ENCODE measurements at places on chromosomes 2 and 18.

- no peak for DNase-seq
These were observed 259.0 kb downstream of the PHLPP1 start for GRCh38 chr18:62974388-62974787.

DNA sequence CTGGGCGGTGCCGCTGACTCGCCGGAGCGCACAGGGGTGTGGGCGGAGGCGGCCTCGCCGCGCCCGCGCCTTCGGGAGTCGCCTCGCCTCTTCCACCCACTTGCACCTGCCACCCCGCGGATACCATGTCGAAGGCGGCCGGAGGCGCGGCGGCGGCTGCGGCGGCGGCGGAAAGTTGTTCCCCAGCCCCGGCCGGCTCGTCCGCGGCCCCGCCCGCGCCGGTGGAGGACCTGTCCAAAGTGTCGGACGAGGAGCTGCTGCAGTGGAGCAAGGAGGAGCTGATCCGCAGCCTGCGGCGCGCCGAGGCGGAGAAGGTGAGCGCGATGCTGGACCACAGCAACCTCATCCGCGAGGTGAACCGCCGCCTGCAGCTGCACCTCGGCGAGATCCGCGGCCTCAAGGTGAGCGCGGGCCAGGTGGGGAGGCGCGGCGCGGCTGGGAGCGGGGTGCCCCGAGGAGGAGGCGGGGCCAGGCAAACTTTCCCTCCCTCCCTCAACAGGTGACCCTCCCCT lies 766 bp downstream of the CCDC85A start:
- peak; percentile 49 for DNase-seq

DNA sequence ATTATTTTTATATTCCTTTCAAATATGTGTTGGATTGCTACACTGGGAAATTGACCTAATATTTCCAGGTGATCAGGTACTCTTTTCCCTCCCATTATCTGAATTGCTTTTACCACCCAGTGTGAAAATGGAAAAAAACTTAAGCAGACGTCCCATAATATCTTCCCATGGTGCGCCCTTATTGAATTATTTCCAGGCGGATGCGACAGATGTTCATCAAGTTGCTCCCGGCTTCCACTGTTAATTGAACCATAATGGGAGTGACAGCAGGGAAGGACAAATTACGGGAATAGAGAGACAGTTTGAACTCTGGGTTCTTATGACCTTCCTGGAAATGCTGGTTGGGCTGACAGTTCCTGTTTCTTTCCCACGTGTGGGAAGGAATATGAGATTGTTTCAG lies 93.3 kb downstream of the THSD7B start:
- no peak for DNase-seq

GRCh38 chr2:111652038-111652437 lies 232.0 kb downstream of the ANAPC1 start:
- no peak for DNase-seq

- no peak for DNase-seq
These were observed 1.3 kb upstream of the EIF2AK3 start for GRCh38 chr2:88628571-88628939.

DNA sequence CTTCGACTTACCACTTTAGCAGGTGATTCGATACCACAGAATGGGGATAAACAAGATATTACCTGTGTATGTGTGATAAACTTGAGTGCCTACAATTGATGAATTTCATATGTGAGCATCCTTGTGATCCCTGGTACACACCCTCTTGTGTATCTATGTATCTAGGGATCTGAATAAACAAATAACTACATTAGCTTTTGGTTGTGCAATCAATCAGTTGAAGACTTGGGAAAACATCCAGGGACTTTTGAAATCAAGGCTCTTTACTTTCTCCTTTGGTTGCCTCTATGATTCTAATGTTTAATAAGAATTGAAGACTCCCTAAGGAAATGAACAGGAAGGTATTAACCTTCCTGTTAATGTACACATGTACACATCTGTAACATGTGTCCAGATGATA lies 97.3 kb upstream of the DCC start:
- no peak for DNase-seq

DNA sequence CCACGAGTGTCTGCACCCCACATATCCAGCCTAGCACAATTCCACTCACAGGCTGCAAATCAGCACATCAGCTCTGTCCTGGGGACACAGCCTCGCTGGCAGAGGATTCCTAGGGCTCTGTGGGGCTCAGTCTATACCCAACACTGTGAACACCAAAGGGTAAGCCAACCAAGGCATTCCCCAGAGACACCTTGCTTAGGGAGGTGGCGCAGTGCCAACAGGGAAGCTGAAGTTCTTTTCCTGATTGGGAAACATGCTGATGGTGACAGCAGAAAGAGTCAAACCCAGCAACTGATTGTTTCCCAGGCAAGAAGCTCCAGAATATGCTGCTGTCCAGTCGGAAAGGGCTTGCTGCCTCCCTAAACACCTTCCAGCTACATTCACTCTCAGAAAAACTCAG lies 55.8 kb downstream of the TTC32 start:
- no peak for DNase-seq

DNA sequence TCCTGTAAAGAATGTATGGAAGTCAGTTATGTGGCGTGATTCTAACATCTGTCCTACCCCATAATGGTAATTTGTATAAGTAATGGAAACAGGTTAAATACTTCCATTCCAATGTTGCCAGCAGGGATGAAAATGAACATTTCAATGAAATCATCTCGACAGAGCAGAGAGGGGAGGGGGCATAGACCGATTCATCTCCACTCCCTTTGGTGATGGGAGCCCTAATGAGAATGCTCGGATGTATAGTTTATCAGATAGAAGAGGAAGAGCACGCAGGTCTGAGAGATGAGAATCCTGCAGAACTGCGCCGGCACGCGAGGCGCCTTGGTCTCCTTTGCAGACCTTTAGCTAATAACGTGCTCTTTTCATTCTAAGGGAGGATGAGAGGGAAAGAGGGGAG lies 61.4 kb downstream of the TSHZ1 start:
- no peak for DNase-seq

DNA sequence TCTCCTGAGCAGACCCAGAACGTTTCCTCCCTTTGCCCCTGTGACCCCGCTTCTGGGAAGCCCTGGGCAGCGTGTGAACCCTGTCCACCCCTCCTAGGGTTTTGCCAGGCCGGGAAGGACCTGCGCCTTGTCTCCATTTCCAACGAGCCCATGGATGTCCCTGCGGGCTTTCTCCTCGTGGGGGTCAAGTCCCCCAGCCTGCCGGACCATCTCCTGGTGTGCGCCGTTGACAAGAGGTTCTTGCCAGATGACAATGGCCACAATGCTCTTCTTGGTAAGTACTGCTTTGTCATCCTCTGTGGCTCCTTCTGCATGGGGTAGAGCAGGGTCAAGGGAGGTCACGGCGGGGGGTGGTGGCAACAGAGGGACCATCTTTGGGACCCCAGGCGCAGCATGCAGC lies 32.5 kb downstream of the GREB1 start:
- no peak for DNase-seq

- DNase-seq = peak; percentile 100
These were observed 62.0 kb upstream of the SLC35F5 start for GRCh38 chr2:113818382-113818951.

DNA sequence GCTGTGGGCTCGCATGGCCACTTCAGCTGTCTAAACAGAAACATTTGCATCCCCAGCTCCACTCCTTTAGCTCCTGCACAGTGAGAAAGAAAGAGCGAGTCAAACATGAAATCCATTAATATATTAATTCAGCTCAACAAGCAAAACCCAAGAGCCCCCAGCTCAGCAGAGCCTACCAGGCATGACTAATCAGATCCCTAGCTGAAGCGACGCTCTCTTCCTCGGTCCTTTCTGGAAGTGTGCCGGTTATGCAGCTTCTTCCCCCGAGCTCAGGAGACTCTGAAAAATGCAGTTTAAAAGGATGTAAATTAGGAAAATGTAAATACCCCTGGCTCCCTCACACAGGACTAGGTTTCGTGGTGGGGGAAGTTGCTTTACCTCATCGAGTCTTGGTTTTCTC lies 221.5 kb downstream of the ANKRD30B start:
- no peak for DNase-seq

DNA sequence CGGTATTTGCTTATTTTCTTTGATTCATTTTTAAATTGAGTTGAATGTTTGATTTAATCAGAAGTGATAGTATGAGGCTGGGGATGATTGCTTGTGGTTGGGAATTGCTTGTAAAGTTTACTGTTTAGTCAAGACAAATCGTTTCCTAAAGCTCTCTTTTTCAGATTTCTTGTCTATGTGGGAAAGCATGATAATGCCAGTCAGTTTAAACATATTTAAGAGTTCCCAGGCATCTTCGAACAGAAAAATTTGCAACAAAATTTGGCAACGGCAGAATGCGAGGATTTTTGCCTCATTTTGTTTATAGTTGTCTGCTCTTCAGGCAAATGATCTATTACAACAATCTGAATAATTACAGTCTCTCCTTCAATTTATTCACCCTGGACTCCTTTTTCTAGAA lies 22.5 kb downstream of the EPAS1 start:
- no peak for DNase-seq

- peak; percentile 82 for DNase-seq
These were observed 201.7 kb upstream of the CWC22 start for GRCh38 chr2:180208841-180209240.

DNA sequence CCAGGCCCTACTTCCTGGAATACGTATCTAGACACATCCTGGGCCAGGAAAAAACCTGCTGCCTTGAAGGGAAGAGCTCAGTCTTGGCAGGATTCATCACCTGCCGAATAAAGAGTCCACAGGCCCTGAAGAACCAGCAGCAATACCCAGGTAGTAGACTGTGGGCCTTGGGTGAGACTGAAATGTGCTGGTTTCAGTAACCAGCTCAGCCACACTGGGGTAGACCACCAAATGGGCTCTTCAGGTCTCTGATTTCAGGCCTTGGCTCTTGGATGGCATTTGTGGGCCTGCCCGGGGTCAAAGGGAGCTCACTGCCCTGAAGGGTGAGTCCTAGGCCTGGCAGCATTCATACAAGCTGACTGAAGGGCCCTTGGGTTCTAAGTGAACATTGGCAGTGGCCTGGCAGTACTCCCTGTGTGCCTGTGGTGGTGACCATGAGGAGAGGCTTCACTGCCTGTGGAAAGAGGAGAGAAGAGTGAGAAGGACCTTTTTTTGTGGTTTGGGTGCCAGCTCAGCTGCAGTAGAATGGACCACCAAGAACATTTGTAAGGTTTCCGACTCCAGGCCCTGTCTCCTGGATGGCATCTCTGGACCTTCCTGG lies 175.1 kb downstream of the ANKRD30B start:
- DNase-seq = no peak

- no peak for DNase-seq
These were observed 145.6 kb upstream of the NCK2 start for GRCh38 chr2:105598829-105599698.

DNA sequence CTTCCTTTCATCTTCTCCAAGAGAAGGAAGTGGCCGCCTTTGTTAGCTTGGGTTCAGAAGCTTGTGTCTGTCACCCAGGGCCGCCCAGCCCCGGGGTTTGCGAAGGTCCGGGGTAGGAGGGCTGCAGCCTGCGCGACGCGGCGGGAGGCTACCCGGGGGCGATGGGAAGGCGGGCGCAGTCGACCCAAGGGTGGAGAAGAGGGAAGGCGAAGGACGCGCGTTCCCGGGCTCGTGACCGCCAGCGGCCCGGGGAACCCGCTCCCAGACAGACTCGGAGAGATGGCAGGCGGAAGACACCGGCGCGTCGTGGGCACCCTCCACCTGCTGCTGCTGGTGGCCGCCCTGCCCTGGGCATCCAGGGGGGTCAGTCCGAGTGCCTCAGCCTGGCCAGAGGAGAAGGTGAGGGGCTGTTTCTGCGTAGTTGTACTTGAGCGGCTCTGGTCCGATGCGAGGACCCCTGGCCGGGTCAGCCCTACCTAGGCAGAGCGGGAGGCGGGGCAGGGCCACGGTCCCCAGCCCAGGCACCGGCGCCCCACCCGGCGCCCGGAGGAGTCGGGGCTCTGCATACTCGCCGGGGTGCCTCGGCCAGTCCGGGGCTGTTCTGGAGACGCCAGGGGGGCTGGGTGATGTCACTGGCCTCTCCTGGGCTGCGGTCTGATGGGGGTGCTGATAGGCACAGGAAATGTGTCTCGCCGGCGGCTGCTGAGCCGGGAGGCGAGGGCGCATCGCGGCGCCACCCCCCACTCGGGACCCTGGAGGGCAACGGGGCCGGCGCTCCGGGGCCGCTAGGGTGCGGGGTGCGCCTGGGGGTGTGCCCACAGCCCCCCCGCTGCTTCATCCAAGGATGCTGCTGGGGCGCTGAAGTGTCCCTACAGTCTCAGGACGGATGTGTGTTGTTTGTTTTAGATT lies at the start of gene QPCT:
TSS of gene QPCT (plus strand) at position 178 of the 909 bp plus-strand sequence. CDS start at position 280, 102 bp downstream.
- DNase-seq = peak; percentile 81

GRCh38 chr2:127067620-127068350 lies 39.2 kb downstream of the BIN1 start:
- peak; percentile 47 for DNase-seq

DNA sequence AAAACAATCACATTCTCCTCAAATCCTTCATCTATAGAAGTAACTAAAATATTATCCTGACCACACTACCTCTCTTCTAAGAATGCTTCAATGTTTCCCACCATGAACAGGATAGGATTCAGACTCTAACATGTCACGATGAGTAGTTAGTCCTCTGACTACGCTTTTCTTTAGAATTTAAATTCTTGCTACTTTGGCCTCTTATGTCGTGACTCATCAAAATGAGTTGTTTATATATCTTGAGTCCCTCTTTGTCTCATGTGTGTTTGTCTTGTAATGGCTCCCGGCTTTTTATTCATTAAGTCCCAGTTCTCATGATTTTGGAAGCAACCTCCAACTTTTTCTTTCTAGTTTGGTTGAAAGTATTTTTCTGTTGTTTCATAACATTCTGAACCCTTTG lies 1289.2 kb downstream of the DSC3 start:
- DNase-seq = peak; percentile 16

DNA sequence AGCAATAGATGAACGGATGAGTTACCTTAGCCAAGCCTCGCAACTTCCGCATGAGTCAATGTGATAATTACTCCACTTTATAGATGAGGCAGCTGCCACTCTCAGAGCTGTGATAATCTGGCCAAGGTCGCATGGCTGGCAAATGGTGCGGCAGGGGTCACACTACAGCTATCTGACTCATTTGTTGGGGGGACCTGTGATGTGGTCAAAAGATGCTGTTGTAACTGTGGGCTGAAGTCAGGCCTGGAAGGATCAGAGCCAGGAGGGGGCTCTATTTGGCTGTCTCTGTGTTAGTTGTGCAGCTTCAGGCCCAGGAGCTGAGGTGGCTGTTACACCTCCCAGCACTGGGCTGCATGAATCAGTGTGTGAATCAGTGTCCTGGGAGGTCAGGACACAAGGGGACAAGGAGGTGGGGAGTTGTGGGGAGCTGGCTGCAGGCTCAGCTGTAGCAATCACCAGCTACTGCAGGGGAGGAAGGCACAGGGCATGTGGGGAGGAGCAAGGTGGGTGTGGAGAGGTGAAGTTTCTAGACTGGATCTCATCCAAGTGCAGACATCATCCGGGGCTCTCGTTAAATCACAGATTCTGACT lies 33.1 kb downstream of the NGEF start:
- peak; percentile 78 for DNase-seq

DNA sequence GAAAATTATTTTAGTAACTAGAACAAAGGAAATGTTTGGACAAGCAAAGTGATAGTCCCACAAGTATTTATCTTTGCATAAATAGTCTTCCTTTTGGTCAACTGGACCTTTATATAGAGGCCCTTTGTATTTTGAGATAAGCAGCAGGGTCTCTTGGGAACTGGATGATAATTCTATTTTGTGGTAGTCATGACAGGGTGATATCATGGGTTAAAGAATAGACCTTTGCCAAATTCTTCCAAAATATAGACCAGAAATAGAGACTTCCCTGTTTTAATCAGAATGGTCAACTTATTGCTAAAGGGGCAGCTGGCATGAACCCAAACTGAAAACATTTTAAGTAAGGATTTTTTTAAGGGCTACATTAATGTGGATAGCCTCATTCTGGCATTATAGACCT lies 10.5 kb downstream of the PLEK start:
- DNase-seq = no peak
